Activated naive CD4-positive, alpha-beta T cell treated with anti-CD3 and anti-CD28 coated beads, Interleukin-2, amount 50 U/mL, for 16 hours (primary cell): ENCODE measurements at places on chromosomes 1 and 21.

DNA sequence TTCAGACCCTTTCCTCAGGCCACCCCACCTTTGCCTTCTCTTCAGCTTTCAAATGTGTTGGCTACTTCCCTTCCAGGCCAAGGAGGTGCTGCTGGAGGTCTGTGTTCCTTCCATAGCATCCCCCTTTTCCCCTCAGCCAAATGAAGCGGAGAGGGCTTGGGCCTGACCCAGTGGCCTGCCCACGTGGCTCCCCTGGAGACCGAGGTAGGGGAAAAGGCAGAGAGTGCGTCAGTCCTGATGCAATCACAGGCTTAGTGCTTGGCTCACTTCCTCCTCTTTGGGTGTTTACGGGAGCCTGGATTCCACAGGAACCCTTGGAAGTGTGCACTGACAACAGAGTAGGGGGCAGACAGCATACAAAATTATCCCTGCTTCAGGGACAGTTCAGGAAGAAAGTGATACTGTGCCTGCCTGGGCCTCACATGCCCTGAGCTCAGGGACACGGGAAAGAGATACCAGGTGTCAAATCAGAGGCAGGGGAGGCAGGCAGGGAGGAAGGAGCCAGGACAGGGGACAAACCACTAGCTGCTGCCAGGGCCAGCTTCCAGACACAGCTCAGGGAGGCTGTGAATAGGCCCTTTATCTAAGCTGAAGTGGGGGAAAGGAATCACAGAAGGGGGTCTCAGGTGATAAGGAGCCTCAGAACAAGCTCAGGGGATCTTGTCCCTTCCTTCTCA, 16.6 kb upstream of the PTP4A2 start:
- no peak for DNase-seq

GRCh38 chr1:224635356-224635755, 19.2 kb downstream of the CNIH3 start:
- DNase-seq: no peak

- DNase-seq: no peak
These were observed at the start of gene ALX3 for GRCh38 chr1:110070671-110071242. Gene ALX3 (minus strand): TSS chr1:110070672. CDS start chr1:110070612, 60 bp downstream.

DNA sequence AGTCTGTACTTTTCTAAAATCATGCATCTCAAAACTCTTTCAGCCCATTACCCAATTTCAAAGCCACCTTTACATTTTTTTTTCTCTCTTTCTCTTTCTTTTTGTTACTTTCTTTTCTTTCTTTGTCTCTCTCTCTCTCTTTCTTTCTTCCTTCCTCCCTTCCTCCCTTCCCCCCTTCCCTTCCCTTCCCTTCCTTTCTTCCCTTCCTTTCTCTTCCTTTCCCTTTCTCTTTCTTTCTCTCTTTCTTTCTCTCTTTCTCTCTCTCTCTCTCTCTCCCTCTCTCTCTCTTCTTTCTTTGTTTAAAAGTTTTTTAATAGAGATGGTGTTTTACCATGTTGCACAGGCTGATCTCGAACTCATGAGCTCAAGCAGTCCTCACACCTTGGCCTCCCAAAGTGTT, 11.5 kb downstream of the ZMYM4 start:
- DNase-seq: no peak

DNA sequence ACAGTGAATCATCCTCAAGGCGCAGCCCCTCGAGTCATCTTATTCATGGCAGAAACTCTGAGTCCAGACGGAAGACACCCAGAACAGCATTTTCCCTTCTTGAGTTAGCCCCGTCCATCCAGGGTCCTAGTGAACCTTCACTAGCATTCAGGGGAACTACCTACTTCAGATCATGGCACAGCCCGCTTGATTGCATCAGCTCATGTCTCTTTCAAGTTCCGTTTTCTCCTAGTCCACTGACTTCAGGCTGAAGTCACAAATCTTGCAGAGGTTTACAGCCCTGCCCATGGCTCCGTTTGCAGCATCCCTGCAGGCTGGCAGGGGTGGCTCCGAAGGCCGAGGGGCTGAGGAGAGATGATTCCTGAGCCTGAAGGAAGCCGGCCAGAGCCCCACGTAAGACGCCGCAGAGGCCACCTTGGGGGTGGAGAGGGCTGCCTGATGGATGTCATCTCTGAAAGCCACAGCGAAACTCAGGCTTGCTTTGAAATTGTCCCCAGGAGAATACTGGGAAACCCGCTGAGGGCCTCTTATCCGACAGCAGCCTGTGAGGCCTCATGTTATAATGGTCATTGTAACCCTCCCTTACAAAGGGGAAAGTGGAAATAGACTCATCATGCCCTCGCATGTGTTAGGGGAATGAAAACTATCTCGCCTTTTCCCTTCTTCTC, 310.2 kb upstream of the AJAP1 start:
- no peak for DNase-seq

DNA sequence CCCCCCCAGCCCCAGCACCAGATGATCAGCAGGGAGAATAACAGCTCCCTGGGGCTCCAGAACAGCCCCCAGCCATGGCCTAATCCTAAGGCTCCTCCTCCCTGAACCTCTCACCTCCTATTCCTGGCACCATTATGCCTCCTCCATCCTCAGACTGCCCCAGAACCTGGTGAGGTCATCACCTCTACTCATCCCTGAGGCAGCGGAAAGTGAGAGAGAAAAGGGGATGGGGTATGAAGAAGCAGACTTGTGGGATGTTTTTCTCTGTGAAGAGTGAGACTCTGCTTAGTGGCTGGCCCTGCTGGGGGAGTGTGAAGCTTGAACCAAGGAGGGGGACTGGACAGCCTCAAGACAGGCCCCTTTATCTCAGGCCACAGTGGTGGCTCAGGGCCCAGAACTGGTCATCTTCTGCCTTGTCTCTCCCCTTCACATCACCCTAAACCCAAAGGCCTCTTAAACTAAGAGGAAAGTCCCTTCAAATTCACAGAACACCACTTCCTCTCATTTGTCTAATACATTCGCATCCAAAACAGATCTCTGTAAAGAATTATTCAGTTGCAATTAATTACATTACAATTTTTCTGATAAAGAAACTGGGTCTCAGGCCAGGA, 2.2 kb upstream of the PPM1J start:
- DNase-seq: no peak

DNA sequence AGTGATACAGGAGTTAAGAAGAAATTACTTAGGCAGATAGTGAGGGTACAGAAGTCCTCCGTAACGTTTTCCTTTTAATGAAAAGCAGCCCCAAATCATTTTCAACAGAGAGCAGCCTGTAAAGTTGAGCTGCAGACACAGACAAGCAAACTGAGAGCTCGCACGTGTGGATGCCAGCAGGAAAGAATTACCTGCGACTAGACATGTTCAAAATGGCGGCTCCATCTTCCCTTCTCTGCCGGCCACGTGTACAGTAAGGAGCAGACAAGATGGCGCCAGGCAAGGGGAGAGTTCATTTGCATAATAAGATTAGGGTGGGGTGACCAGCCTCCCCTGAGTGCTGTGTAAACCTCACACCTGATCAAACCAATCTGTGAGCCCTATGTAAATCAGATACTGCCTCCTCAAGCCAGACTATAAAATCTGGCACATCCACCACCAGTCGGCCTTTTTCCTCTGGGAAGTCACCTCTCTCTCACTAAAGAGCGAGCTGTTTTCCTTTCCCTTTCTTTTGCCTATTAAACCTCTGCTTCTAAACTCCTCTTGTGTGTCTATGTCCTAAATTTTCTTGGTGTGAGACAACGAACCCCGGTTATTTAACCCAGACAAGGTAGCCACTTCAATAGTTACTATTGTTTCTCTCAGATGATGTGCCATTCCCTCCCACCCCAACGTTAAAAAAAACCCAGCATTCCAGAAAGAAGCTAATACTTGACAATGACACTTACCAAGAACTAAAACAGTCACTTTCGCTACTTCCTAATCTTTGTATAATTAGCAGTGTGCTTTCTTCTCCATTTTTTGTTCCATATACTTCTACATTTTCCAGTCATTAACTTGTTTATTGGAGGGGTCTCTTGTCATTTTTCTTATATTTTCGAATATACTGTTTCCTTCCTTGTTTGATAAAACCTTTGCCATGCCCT, 27.4 kb downstream of the DUSP10 start:
- DNase-seq: no peak

DNA sequence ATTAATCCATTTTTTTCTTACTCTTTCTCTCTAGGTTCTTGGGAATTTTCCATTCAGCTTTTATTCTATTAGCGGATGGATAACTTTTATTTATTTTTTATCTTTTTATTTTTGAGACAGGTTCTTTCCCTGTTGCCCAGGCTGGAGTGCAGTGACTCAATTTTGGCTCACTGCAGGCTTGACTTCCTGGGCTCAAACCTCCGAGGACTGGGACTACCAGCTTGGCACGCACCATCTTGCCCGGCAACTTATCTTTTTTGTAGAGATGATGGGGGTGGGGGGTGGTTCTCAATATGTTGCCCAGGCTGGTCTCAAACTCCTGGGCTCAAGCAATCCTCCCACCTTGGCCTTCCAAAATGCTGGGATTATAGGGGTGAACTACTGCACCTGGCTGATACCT, 36.1 kb upstream of the CHIT1 start:
- no peak for DNase-seq

- DNase-seq: no peak
These were observed 7.7 kb upstream of the GNG4 start for GRCh38 chr1:235657269-235657668.

DNA sequence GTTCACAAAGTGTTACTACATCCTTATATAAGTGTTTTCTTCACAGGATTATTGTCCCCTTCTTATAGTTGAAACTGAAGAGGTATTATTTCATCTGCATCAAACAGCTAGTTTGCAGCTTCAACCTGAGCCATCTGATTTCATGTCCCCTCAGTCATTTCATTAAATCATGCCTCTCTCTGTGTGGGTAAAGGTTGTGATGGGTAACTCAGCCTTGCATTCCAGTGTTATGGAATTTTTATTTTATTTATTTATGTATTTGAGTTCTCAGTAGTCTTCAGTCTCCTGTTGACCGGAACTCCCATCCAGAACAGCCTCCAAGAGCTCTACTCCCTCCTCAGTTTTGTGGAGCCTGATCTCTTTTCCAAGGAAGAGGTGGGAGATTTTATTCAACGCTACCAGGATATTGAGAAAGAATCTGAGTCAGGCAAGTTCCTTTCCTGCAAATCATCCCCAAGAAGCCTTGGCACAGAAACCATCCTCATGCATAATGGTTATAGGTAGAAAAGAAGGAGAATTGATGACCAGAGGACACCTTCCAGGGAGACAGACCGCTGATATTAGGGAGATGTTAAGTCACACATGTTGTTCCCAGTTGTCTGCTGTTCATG, 21.8 kb downstream of the CHD1L start:
- DNase-seq: no peak

GRCh38 chr1:86862920-86863319, 51.0 kb downstream of the SELENOF start:
- no peak for DNase-seq

DNA sequence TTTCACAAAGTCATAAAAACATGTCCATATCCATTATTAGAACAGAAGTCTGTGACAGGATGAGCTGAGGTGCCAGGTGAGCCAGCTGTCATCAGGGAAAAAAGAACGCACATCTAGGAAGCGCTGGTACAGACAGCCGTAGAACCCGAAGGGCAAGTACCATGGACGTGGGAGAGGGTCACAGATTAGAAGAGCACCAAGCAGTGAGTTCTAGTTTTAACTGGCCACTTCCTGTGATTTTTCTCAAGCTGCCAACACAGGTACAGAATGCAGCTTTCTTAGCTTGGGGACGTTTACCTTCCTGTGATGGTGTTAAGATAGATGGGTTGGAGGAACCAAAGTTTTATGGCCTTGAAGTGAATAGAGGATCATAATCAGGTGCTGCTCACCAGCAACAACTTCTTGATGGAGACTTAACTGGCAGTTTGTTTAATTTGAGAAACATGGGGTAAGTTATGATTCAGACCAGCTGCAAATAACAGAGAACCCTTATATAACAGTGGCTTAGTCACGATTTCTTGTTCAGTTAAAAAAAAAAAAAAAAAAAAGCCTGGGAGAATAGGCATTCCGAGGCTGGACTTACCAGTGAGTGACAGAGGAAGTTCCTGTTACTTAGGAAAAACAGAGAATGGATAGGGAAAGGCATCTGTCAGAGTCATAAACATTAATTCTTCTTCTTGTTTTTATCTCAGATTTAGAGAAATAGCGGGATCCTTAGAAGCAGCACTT, 30.9 kb downstream of the AGT start:
- no peak for DNase-seq

DNA sequence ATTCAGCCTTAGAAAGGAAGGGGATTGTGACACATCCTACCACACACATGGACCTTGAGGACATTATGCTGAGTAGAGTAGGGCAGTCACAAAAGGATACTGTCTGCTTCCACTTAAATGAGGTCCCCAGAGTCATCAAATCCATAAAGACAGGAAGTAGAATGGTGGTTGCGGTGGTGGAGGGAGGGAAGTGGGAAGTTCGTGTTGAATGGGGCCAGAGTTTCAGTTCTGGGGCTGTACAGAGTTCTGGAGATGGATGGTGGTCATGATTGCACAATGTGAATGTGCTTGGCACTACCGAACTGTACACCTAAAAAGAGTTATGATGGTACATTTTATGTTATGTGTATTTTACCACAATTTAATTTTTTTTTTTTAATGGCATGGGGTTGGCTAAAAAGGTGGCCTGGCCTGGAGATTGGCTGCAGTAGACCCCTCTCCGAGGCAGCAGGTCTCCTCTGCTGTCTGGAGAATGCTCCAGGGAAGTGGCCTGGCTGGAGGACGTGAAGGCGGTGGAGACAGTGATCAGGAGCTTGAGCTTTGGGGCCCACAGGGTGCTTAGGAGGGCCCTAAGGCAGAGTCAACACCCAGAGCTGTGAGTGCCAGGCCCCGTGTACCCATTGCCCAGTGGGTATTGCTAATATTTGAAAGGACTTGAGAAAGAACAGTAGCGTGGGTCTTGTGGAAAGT, 30.4 kb downstream of the IFNGR2 start:
- DNase-seq: no peak

DNA sequence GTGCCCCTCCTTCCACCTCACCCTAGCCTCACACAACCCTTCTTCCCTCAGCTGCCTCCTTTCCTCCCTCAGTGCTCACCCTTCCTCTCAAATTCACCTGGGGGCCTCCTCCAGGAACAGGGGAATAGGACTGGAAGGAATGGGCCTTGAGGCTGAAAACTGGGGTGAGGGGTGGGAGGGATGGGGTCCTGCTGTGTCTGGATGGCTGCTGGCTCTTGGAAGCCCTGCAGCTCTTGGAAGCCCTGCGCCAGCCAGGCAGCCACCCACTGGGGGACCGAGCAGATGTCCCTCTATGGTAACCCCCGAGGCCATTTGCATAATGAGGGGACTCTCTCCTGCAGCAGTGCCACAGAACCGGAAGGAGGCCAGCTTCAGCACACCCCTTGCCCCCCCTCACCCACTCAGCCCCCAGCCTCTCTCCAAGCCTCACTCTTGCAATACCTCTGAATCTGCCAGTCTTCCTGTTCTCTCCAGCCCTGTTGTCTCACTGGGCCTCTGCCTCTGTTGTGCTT, 85.2 kb downstream of the KIRREL1 start:
- no peak for DNase-seq
